WTC11 (cell line): ENCODE measurements at places on chromosomes 16 and 17. TPM values are rescaled to one million over a fixed set of nuclear protein-coding genes. Genes with fewer than 3 reads are reported as not detected.

DNA sequence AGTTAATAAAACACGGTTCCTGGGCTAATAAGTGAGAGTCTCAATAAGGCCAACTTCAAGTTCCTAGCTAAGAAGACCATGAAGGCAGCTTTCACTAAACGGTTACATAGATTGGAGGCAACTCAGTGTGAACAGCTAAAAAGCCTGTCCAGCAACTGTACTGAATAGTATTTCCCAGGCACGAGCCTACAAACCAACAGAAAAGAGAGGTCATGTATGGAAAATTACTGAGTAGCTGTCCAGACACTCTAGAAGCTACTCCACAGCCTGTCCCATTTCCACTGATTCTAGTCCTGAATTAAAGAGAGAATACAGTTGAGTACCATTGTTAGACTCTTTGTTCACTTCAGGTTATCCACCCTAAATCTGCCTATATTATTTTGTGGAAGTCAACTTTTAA lies 36.5 kb upstream of the C17orf78 start:
- no peak for DNase-seq

GRCh38 chr17:82933911-82934310 lies 94.1 kb upstream of the ZNF750 start:
- peak; percentile 23 for DNase-seq

DNA sequence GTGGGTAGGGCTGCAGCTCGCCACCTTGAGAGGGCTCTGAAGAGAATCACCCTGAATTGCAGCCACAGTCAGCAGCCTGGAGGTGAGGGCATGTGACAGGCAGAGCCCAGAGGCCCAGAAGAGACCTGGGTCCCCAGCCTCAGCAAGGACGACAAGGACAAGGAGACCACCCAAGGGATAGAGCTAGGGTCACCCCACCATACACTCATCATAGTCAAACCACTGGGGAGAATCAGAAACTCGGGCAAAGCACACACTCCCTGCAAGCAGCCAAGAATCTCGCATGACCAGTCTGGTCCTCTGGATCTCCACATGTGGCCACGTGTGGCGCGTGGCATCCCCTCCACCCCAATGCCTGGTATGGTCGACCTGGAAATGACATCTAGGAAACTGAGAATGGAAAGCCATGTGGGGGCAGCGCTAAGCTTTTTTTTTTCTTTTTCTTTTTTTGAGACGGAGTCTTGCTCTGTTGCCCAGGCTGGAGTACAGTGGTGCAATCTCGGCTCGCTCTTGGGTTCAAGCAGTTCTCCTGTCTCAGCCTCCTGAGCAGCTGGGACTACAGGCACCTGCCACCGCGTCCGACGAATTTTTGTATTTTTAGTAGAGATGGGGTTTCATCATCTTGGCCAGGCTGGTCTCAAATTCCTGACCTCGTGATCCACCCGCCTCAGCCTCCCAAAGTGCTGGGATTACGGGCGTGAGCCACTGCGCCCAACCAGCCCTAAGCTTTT lies 4.6 kb upstream of the SPHK1 start:
- no peak for DNase-seq

GRCh38 chr17:29962656-29963055 lies 21.2 kb downstream of the EFCAB5 start:
- no peak for DNase-seq

GRCh38 chr17:35314415-35315216 lies 58.8 kb downstream of the SLFN11 start:
- no peak for DNase-seq

GRCh38 chr17:37079735-37080134 lies 131.0 kb downstream of the AATF start:
- DNase-seq = no peak

- no peak for DNase-seq
Measured at GRCh38 chr16:1877089-1877488, 5.1 kb upstream of the MEIOB start.

DNA sequence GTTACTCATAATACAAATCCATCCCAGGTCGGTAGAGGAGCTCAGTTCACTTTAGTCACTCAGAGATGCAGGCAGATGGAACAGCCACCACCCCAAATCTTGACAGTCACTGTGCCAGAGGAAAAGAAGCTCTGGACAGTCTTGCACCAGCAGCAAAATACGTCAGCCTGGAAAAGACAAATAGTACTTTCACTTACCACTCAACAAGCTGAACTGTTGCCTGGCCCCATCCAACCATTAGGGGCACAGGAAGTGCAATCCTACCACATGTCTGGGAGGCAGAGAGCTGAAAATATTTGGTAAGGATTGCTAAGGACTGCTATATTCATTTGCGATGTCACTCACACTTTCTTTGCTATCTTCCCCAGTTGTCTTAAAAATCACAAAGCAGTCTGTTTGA lies 239.1 kb upstream of the TOX3 start:
- DNase-seq = no peak

DNA sequence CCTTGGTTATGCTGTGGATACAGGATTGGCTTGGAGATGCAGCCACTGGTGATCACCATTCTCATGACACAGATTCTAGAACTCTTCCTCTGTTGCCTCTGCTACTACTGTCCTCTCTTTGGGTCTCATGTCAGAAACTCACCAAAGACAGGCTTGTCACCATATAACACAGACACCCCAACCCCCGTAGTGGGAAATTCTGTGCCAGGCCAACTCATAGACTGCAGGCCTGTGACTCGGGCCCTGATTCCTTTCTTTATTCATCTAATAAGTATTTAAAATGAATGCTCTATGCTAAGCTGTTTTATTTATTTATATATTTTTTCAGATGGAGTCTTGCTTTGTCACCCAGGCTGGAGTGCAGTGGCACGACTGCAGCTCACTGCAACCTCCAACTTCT lies 9.5 kb downstream of the CYB5D2 start:
- DNase-seq = no peak

- no peak for DNase-seq
Measured at GRCh38 chr17:81948635-81949378, 1.8 kb upstream of the MYADML2 start.

- DNase-seq = no peak
Measured at GRCh38 chr16:56852968-56853367, 12.0 kb upstream of the SLC12A3 start.

The CENPV gene
- total RNA-seq = 151 to 152 TPM (median 151 TPM) in 3 replicates

The EFCAB5 gene
- 0.32 to 0.59 TPM (median 0.55 TPM) in 3 replicates for total RNA-seq
